GM12878 (cell line): ENCODE measurements at places on chromosomes 2 and 18. TPM values are rescaled to one million over a fixed set of nuclear protein-coding genes. Genes with fewer than 3 reads are reported as not detected.

GRCh38 chr2:217086038-217086522, 226.2 kb upstream of the TNP1 start:
- no peak for DNase-seq

DNA sequence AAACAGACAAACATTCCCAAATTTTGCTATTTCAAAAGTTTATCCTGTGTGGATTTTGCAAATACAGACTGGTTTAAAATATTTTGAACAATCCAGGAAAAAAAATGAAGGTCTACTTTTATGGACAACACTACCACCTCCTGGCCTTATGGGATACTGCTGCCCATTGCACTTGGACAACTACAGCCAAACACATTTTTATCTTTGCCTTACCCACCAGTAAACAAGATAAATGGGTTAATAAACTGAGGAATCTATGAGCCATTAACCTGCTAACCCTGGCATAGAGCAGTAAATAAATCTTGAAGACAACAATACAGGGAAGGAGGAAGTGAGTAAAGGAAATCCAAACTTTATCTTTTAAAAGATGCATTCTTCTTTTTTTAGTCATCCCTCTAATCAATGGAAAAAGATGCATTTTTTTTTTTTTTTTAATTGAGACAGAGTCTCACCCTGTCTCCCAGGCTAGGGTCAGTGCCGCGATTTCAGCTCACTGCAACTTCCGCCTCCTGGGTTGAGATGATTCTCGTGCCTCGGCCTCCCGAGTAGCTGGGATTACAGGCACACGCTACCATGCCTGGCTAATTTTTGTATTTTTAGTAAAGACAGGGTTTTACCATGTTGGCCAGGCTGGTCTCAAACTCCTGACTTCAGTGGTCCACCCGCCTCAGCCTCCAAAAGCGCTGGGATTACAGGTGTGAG, 2.1 kb upstream of the SPIRE1 start:
- DNase-seq, result no peak

GRCh38 chr2:95166065-95166763, 605 bp downstream of the ZNF2 start:
- no peak for DNase-seq

- DNase-seq, result no peak
Observed at GRCh38 chr18:77990131-77990530, 740.5 kb downstream of the GALR1 start.

BMP10 gene
- total RNA-seq, result not detected in 2 replicates

HOXD4 gene
- not detected in 2 replicates for total RNA-seq

REG3G gene
- total RNA-seq, result 0.33 and 0.51 TPM in 2 replicates

SMYD1 gene
- not detected in 2 replicates for total RNA-seq
